ENCODE measurements at places on chromosomes 3 and 15. TPM values are rescaled to one million over a fixed set of nuclear protein-coding genes. Genes with fewer than 3 reads are reported as not detected.

Gene ARL6IP5
- total RNA-seq = 77.4 TPM

- no peak for DNase-seq
These were observed 23.6 kb upstream of the TSPAN3 start for GRCh38 chr15:77094397-77095030.

GRCh38 chr3:11373654-11374053, 101.5 kb downstream of the ATG7 start:
- DNase-seq = no peak

- DNase-seq = no peak
These were observed 14.5 kb downstream of the POLQ start for GRCh38 chr3:121531269-121531668.

- no peak for DNase-seq
These were observed 63.1 kb upstream of the MCTP2 start for GRCh38 chr15:94168250-94168649.

All from dermis microvascular lymphatic vessel endothelial cell (primary cell).